Stimulated activated CD4-positive, alpha-beta T cell treated with anti-CD3 and anti-CD28 coated beads, TNF-alpha, amount 100 ng/mL, for 48 hours (primary cell): ENCODE measurements at places on chromosomes 1 and 21.

- DNase-seq: no peak
These were observed 16.1 kb upstream of the DPYD start for GRCh38 chr1:97936976-97937375.

GRCh38 chr1:53580739-53581475 lies 121.7 kb downstream of the DMRTB1 start:
- DNase-seq: no peak

DNA sequence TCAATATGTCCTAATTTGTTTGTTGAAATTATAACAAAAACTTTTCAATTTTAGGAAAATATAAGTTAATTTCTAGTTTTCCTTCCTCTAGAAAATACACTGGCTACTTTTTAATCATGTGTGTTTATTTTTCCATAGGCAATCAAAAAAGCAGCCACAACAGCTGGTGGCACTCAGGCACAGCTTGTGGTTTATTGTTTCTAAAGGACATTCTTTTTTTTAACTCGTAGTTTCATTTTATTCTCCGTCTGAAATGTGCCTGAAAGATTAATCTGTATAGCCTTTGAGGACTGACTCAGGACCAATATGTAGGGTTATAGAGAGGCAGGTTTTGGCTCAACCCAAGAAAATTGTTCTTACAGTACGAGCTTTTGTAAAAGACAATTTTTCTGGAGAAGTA lies 20.7 kb upstream of the STX12 start:
- no peak for DNase-seq

GRCh38 chr1:170097449-170097948 lies 23.0 kb upstream of the KIFAP3 start:
- no peak for DNase-seq

DNA sequence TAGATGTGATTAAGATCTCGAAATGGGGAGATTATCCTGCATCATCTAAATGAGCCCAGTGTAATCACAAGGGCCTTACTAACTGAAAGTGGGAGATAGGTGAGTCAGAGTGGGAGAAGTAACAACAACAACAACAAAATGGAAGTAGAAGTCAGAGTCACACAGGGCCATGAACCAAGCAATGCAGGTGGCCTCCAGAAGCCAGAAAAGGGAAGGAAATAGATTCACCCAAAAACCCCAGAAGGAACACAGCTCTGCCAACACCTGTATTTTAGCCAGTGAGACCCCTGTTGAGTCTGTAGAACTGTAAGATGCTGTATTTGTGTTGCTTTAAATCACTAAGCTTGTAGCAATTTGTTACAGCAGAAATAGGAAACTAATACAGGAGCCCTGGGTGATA lies 4.1 kb downstream of the TAGLN2 start:
- DNase-seq: no peak

GRCh38 chr21:46297338-46298271 lies 11.5 kb downstream of the YBEY start:
- no peak for DNase-seq

- DNase-seq: no peak
These were observed 117.2 kb upstream of the OLIG2 start for GRCh38 chr21:32908534-32908933.

DNA sequence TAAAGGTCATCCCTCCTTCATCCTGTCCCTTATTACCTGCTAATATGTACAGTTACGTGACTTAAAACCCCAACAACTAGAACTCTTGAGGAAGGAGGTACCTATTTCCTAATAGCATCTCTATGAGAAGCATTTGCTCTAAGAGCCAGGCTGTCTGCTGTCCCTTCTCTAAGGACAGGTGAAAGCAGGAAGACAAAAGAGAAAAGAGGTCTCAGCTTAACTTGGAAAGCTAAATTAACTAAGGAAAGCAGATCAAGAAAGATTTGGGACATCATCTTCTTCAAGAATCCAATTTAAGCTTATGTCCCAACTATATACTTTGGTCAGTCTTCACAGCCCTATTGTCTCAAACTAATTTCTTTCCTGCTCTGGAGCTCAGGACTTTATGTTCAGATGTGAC lies 2.9 kb downstream of the EGLN1 start:
- DNase-seq: no peak

DNA sequence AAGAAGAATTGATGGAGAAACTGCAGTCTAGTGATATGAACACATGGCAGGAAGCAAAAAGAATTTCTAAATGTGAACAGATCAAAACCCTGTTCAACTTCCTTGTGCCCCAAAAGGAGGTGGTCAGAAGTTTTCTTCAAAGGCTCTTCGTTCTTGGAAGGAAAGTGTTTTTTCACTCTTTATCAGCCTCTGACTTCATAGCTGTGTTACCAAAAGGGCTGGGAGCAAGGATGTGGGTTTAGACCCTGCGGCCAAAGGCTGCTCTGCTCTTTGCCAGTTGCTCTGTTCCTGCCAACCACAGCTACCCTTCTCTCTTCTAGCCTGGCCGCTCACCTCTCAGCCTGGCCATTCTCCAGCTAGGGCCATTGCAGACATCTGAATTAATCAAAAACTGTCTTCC lies 53.8 kb downstream of the PTGER3 start:
- no peak for DNase-seq

DNA sequence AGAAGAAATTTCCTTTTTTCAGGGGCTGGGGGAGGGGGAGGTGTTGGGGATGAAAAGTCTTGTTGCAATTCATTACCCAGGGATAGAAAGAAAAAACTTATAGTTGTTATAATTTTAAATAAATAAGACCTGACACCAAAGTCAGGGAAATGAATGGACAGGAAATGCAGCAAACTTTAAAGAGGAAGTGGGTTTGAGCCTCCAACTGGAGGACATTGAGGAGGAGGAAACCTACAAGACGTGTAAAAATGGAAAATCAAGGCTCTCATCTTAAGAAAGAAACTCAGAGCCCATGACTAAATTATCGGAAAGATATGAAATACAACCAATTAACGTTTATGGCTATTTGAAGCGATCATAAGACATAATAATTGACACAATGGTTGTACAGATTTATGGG lies 54.4 kb downstream of the NIBAN1 start:
- DNase-seq: no peak

DNA sequence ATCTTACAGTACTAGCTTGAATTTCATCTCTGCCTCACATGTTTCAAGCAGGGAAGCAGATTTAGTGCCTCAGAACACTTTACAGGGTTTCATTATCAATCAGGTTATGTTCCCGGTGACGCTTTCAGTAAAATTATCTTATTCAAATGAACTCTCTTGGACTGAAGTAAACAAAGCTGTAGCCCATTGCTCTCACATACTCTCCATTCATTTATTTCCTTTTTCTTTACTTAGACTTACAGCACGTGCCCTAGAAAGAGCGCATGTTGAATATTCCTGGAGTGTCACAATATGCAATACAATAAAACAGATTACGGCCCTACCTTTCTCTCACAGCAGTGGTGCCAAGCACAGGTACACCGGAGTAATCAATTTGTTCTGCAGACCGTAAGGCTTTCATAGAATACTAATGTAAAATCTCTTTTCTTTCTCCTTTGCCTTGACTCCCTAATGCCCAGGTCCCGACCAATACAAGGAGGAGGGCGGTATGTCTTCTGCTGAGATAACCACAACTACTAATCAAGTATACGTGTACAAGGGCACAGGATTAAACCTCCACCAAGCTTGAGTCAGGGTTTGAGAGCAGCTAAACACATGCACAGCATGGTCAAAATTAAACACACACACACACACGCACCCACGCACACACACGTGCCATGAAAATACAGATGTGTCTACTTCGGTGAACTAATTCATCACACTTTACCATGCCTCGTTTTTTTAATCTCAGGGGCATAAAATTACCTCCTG lies 62.8 kb downstream of the NRIP1 start:
- DNase-seq: no peak

DNA sequence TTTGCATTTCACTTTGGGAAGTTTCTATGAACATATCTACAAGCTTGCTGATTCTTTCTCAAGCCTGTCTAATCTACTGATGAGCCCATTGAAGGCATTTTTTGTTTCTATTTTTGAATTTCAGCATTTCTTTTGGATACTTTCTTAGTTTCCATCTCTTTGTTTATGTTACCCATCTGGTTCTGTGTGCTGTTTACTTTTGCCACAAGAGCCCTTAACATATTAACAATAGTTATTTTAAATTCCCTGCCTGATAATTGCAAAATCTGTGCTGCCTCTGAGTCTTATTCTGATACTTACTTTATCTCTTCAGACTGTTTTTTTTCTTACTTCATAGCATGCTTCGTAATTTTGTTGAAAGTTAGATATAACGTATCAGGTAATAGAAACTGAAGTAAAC lies 75.8 kb upstream of the ZRANB2 start:
- no peak for DNase-seq

GRCh38 chr1:173415490-173415889 lies 61.6 kb upstream of the PRDX6 start:
- no peak for DNase-seq

DNA sequence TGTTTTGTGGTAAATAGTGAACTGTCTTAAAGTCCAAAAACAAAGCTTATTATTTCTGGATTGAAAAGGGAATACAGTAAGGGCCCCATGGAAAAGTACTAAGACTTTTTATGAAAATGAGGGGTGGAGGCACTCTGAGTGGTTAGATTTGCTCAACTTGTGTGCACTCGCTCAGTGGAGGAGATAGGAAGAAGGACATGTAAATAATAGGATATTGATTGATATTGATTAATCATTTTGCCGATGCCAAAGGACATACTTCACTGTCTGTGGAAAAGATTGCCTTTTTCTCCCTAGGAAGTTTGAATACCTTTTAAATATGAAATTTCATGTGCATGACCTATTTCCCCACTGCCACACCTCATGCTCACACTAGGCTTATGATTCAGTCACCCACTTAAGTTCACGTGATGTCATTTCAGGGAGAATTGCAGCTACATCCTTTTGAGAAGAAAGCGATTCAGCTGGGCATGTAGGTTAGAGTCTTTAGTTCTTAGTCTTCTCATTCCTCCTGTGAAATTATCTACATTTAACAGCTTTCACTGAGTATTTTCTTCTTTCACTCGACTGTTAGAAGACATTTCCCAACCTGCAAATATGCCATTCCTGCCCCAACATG lies 5.0 kb downstream of the MTR start:
- DNase-seq: no peak

DNA sequence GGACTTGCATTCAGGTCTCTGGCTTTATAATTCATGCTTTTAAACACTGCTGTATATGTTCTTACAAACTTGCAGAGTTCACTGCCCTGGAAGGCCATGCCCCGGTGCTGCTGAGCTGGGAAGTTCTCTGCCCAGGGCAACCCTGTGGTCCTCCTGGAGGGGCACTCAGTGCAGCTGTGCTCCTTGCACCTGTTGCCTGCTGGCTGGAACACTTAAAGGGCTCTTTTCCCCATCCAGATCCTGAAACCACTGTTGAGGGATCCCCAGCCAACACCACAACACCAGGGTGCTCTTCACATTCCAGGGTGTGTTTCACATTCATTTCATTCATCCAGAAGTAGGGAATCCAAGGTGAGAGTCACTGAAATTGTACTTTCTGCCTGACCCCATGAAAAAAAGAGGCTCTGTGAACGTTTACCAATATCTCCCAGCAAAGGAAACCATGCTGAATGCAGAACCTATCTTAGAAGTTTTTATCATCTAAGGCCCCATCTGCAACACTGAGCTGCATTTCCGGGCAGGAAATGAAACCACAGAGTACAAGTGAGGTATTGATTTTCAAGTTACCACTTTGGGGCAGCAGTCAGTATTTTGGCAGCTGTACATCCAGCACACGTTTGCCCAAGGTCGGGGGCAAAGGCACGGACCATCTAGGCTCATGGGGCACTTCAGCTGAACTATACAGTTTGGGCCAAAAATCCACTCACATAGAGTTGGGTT lies 16.4 kb upstream of the KIAA0040 start:
- no peak for DNase-seq

DNA sequence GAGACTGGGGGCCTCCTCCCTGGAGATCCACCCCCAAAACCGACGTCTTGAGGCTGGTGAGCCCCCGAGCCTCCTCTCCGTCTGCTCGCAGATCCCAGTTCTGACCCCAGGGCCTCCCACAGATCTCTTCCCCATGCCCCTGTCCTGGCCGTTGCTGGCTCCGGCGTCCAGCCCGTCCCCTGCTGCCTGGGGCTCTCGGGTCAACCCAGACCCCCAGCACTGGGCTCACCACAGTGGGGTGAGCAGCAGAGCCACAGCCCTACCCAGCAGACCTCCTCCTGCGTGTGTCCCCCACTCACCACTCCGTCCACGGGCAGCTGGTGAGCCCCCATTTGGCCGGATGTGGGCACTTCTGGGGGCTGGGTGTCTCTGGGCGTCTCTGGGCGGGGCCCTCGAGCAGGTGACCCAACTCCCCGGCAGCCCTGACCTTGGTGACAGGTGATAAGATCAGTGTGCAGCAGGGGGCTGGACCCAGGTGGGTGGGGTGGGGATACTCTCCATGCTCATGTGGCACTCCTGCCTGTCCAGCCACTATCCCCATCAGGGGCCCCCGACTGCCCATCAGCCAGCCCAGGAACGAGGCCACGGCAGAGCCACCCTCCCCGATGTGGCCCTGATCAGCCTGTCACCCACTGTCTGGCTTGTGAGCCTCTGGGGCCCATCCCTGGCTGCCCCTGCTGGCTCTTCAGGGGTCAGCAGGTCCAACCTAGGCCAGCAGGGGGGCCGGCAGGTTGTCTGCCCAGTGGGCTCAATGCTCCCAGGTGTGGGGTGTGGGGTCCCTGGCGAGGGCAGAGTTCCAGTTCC lies 709 bp downstream of the TNFRSF14 start:
- DNase-seq: no peak

GRCh38 chr1:18611311-18611710 lies 19.3 kb upstream of the PAX7 start:
- DNase-seq: no peak

DNA sequence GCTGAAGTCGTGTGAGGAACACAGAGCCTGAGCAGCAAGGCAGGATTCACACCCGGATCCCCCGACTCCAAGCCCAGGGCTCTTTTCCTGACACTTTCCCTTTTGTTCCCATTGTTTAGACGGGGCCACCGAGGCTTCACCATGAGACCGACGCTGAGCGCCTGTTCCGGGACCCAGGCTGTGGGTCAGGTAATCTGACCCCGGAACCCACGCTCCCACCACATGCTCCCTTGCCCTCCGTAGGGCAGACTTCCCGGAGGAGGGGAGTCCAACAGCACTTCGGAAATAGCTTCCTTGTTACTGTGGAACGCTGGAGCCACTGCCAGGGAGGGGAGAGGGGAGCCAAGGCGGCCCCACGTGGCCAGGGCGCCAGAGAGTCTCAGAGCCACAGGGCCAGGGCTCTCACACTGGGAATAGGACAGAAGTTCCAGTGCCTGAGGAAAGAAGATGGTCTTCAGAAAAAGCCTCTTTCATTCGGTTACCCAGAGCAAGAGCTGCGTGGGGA lies 18.4 kb downstream of the RUNX3 start:
- DNase-seq: no peak
